ENCODE measurements at places on chromosomes 3 and 15.

DNA sequence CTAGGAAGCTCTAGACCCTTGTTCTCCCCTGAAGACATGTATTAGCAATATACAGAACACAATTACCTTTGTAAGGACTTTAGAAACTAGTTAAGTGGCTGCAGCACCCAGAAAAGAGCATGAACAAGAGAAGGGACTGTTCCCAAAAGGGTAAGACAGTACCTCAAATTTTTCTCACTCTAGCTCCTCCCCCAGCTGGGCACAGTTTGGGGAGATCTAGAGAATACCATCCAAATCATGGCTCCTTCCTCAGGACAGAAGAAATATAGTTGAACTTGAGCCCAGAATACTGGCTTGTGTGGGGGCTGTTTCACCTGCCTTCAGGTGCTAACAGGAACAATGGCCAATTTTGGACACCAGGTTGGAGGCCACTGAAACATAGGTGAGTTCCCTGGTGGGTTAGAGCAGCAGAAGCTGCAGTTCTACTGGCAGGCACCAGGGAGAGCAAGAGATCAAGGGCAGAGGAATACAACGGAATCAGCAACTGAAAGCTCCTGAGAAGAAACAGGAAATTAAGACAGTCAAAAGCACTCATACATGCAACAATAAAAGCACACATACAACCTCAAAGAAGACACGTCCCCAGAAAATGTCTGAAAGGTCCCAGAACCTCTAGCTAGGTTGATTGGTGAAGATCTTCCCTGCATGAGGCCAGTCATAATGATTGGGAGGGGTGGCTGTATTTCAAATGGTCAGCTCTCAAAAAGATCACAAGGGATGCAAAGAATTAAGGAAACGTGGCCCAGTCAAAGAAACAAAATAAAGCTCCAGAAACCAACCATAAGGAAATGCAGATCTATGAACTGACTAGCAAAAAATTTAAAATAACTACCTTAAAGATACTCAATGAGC is 104.9 kb upstream of the ASB14 start:
- peak; percentile 36 for DNase-seq

DNA sequence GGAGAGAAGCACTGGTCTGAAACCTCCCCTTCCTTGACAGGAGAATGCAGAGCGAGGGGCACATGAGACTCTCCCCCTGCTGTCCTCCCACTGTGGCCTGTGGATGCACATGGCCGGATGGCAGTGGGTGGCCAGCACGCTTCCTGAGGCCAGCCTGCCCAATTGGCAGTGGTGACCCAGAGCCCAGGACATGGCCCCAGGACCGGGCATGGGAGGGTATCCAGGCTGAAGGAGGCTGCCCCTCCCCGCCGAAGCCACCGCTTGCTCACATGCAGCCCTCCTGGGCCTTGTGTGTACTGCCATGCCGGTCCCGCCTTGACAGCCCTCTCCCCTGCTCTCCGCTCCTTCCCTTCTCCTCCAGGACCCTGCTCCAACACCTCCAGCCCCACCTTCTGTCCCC is 100.9 kb downstream of the MEGF11 start:
- DNase-seq: no peak

DNA sequence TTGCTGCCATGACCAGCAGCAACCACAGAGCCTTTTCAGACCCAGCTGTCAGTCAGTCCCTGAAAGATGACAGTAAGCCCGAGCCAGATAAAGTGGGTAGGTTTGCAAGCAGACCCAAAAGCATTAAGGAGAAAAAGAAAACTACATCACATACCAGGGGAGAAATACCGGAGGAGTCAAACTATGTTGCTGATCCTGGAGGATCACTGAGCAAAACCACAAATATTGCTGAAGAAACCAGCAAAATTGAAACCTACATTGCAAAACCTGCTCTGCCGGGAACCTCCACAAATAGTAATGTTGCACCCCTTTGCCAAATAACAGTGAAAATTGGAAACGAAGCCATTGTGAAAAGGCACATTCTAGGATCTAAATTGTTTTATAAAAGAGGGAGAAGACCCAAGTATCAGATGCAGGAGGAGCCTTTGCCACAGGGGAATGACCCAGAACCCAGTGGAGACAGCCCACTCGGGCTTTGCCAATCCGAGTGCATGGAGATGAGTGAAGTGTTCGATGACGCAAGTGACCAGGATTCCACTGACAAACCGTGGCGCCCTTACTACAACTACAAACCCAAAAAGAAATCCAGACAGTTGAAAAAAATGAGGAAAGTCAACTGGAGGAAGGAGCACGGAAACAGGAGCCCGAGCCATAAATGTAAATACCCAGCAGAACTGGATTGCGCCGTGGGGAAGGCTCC is 42.1 kb upstream of the RASA2 start:
- DNase-seq: no peak

DNA sequence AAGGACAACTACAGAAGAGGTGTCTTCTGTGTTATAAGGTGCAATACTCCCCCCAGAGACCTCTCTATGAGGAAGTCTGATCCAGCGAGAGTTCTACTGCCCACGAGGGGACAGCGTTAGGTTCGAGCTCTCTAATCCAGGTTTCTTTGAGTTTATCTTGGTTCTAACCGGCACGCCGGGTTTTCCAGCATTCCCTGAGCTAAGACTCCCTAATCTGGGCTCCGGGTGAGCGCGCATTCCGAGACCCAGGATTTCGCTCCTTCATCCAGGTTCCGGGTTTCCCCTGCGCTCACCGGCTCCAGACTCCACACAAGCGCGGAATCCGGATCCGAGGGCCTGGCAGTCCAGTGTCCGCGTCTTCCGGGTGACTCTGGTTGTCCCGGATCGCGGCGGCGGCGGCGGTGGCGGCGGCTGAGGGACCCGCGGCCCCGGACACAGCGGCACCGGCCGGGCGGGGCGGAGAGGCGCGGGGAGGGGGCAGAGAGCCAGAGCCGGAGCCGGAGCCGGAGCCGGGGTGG is at the start of gene ZNF609:
TSS of gene ZNF609 (plus strand) at position 373 of the 518 bp plus-strand sequence. CDS start 38,842 bp downstream, outside the sequence.
- peak; percentile 96 for DNase-seq

DNA sequence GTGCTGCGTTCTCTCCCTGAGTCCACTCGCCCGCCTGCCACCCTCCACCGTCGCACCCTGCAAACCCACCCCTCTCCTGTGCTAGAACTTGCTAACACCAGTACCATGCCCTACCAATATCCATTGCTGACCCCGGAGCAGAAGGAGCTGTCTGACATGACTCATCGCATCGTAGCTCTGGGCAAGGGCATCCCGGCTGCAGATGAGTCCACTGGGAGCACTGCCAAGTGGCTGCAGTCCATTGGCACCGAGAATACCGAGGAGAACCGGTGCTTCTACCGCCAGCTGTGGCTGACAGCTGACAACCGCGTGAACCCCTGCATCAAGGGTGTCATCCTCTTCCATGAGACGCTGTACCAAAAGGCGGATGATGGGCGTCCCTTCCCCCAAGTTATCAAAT is 4.9 kb upstream of the ALAS1 start:
- DNase-seq: no peak

DNA sequence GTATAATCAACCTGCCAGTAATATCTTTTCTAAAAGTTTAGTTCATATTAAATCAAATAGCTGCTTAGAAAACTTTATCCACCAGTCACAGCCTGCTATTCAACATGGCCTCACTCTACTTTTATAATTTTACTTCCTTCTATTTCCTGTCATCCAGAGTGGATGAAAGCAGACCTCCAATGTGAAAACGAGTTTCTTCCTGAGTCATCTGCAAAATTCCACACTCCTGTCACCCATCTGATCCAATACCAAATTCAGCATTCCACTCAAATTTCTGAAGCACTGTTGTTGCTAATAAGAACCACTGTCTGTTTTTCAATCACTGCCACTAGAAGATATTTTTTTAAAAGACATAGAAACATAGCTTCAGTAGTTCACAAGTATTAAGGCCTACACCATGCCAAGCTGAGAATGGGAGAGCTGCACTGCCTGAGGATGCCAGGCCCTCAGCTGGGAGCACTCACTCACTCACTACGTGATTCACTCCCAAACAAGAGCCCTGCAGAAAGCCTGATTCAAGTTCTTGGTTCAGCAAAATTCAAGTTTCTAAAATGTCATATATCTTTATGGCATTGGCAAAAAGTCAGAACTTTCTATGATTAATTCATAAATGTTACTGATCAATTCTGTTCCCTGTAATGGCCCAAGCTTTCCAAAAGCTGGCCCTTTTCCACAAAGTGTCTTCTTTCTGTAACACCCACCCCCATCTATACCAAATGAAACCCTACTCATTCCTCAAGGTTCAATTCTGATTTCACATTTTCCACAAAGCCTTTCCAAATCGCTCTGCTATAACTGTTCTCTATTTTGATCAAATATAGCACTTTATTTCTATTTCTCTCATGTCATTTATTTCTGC is 82.9 kb downstream of the FSIP1 start:
- DNase-seq: no peak

DNA sequence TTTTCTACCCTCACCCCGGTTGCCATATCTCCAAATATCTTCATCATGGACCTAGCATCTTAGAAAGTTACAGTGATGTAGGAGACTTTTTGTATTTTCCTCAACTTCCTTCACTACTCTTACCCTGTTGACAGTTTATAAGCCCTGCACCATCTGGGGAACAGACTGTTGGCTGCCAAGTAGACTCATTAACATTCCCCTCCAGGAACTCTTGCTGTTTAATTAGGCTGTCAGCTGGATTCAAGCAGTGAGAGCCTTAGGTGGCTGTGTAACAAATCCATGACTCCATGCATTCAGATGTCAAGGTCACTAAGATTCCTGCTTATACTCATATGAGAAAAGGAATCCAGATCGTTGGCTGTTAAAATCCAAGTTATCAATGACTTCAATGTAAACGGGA is 198.3 kb downstream of the NAALADL2 start:
- no peak for DNase-seq

DNA sequence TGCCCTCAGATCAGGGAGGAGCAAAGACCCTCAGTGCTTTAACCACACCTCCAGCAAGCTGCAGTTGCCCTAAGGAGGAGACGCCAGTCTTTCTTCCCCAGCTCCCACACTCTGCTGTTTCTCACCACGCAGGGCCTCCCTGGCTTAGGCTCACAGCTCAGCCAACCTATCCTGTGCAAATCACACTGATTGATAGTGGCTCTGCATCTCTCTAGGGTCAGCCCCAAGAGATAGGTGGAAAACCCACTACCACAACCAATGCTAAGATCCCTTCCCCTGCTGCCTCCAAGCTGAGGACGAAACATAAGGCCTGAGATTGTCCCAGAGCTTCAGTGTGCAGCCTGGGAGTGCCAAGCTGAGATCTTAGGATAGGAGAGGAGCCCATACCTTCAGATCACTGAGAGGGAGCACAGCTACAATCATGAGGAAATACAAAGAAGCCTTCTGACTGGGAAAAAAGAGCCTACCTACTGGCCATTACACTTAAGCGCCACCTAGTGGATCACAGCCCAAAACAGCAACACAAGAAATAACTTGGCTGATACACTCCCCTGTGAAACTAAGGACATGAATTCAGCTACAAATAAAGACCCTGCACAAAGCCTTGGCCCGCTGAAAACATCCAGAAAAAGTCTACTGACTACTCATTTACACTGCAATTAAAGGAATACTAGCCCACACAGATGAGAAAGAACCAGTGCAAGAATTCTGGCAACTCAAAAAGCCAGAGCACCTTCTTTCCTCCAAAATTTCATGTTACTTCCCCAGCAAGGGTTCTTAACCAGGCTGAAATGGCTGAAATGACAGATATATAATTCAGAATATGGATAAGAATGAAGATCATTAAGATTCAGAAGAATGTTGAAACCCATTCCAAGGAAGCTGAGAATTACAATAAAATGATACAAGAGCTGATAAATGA is 271.5 kb upstream of the DCBLD2 start:
- peak; percentile 82 for DNase-seq

- DNase-seq: no peak
Measured at GRCh38 chr3:141425523-141426233, 57.4 kb downstream of the ZBTB38 start.

- no peak for DNase-seq
Measured at GRCh38 chr3:47273564-47273963, 9.0 kb downstream of the KIF9 start.

GRCh38 chr15:38005953-38006808 is 71.7 kb downstream of the TMCO5A start:
- DNase-seq: peak; percentile 37

- DNase-seq: no peak
Measured at GRCh38 chr3:6250167-6250566, 610.7 kb upstream of the GRM7 start.

- peak; percentile 34 for DNase-seq
Measured at GRCh38 chr15:51307811-51308210, 30.6 kb downstream of the CYP19A1 start.

- no peak for DNase-seq
Measured at GRCh38 chr15:89087161-89087829, 961 bp upstream of the ABHD2 start.

GRCh38 chr15:62909257-62909656 is 133.3 kb upstream of the TPM1 start:
- DNase-seq: no peak

GRCh38 chr3:141724186-141724585 is 13.9 kb upstream of the RNF7 start:
- DNase-seq: no peak

GRCh38 chr3:42387802-42388651 is 22.4 kb downstream of the LYZL4 start:
- no peak for DNase-seq

- DNase-seq: peak; percentile 12
Measured at GRCh38 chr15:66865622-66866611, 163.9 kb downstream of the SMAD6 start.

DNA sequence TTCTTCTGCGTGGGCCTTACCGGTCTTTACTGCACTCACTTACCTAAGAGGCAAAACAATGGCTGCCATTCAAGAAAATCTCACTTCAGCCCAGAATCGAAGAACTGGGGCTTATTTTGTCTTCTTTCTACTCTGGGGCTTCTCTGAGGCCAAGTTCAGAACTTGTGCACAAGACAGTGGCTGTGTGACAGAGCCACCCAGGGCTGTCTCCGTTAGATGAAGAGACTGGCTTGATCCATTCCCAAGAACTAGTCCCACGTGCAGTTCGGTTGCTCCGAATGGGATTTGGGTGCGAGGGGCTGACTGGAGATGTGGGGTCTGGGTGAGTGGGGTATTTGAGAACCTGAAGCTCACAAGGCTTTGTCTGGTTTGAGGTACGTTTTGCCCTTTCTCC is 795 bp upstream of the TCF12 start:
- DNase-seq: peak; percentile 47

DNA sequence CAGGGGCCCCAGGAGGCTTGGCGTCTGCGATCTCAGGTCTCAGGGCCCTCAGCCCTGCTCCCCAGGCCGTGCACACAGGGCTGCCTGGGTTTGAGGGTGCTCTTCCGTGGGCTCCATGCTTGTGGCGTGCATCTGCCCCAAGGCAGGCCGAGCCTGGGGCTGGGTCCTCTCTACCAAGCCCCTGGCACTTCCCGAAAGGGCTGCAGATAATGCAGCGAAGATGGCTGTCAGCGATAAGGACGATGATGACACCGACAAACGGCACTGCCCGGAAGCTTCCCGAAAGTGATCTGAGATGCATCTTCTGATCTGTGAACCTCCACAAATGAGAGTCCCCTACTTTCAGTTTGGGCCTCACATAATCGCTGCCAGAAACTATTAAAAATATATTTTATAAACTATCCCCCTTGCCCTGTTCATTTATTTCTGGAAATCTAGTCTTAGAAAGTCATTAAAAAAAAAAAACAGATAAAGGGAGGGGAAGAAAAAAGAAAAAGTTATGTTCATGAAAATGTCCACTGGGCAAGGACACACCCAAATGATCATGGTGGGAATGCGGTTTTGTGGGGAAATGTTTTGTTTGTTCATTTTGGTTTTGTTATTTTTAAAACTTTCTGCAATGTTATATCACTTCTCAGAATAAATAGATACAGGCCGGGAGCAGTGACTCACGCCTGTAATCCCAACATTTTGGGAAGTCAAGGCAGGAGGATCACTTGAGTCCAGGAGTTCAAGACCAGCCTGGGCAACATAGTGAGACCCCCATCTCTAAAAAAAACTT is 51.5 kb downstream of the RPN1 start:
- no peak for DNase-seq

Measured in testis (tissue), 5 donors.